ENCODE measurements at places on chromosomes 5 and 9. TPM values are rescaled to one million over a fixed set of nuclear protein-coding genes. Genes with fewer than 3 reads are reported as not detected.

Gene ENTPD2
- total RNA-seq = 23.7 TPM

Gene CDH9
- total RNA-seq = not detected

Gene MRPL36
- total RNA-seq = 82.2 TPM

Gene NMUR2
- total RNA-seq = not detected

Gene RASGEF1C
- total RNA-seq = 0.17 TPM

Gene SLC45A2
- total RNA-seq = not detected

Gene PTCH1
- 5.0 TPM for total RNA-seq

Gene WDR38
- not detected for total RNA-seq

Gene SPATA31A3
- total RNA-seq = not detected

Gene LCN1
- not detected for total RNA-seq

DNA sequence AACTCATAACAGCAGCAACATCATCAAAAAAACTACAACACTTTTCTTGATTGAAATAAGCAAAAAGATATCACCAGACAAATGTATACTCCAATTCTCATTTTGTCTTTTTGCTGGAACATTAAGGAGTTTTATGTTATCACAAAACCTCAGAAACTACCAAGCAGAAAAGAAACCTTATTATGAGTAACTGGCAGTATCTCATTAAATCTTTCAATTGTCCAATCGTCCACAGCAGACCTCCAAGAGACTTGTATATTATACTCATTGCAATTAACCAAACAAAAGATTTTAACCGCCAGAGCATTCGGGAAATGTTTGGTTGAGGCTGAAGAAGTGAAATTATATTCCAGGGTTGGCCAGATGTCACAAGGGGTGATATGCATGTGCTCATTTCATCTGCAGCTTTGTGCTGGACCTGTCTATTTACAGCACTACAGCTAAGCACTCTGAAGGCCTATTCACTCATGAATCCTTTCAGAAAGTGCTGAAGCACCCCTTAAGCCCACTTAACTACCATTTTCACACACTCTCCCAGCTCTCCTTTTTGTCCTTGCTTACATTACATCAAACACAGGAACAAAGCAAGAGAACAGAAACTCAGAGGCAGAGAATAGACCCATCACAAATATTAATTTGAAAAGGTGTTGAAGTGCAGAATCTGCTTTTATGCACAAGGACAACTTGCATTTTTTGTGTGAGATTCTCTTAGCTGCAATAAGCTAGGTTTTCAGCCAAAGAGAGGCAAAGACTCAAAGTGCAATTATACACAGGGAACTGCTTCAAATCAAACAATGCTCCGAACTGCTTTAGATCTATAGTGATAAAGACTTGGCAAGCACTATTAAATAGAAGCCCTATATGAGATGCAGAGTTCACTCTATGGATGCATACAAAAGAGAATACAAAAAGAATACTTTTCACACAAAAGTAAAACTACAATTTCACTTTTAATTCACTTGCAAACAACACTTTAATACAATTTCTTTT is 150.4 kb upstream of the POU5F2 start:
- no peak for DNase-seq

- no peak for DNase-seq
These were observed 11.5 kb downstream of the ANKRD18B start for GRCh38 chr9:33535541-33535940.

GRCh38 chr5:173204185-173204979 is 30.6 kb downstream of the NKX2-5 start:
- peak; percentile 12 for DNase-seq

DNA sequence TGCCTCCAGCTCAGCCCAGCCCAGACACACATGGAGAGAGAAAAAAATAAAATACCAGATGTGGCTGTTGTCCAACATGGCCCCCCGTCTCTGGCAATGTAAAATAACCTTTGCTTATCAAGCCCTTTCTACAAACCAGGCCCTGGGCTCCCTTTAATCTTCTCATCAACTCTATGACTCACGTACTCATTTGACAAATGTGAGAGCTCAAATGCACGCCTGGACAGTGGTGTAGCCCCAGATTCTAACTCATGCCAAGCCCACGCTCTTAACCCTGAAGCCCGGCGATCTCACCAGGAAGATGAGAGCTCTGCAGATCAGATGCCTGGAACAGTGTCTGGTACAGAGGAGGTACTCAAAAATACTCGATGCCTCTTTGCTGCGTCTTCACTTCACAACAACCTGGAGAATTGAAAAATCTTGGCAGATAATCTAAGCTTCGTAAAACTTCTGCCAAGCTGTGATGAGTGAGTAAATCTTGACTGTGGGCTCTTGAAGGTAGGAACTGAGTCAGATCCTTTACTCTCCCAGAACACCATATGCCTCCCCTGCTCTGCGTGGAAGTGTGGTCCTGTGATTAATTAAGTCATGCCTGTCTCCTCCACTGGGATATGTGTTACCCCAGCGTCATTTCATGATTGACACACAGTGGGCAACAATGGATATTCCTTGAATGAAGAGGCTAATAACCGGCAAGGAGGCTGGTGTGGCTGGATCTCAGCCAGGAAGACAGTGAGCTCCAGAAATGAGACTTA is 102.0 kb upstream of the FSTL4 start:
- DNase-seq = no peak

DNA sequence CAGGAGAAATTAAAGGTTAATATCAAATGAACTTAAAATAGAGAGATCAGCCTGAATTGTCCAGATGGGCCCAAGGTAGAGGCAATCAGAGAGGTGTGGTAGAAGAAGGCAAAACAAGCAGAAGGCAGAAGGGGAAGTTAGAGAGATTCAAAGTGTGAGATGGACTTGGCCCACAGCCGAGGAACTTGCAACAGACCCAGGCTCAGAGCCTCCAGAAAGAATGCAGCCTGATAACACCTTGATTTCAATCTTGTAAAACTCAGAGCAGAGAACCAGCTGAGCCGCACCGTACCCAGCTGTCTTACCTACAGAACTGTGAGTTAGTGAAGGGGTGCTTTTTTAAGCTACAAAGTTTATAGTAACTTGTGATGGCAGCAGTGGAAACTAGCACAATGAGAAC is 190.9 kb downstream of the RFK start:
- no peak for DNase-seq

- no peak for DNase-seq
These were observed 136.6 kb downstream of the PIK3R1 start for GRCh38 chr5:68352166-68352565.

- DNase-seq = no peak
These were observed 107.6 kb downstream of the SIL1 start for GRCh38 chr5:139090581-139090980.

GRCh38 chr5:15691521-15691920 is 191.5 kb downstream of the FBXL7 start:
- no peak for DNase-seq

DNA sequence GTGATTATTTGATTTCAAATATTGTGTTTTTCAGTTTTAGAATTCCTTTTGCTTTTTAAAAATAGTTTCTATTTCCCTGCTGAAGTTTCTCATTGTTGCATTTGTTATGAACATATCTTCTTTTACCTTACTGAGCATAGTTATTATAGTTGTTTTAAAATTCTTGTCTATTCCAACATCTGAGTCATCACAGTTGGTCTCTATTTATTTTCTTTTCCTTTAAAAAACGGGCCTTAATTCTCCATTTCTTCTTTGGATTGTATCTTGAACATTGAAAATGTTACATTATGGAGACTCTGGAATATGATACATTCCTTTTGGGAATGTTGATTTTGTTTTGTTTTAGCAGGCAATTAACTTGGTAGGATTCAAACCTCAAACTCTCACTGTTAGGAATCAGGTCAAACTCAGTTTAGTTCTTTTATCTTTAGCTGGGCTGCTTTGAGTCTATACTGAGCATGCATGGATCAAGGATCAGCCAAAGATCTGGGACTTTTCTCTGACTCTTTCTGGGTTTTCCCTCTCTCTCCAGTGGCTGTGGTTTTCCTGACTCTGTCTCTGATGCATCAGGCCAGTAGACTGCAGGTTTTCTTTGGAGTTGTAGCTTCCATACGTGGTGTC is 70.3 kb downstream of the TEK start:
- peak; percentile 77 for DNase-seq

DNA sequence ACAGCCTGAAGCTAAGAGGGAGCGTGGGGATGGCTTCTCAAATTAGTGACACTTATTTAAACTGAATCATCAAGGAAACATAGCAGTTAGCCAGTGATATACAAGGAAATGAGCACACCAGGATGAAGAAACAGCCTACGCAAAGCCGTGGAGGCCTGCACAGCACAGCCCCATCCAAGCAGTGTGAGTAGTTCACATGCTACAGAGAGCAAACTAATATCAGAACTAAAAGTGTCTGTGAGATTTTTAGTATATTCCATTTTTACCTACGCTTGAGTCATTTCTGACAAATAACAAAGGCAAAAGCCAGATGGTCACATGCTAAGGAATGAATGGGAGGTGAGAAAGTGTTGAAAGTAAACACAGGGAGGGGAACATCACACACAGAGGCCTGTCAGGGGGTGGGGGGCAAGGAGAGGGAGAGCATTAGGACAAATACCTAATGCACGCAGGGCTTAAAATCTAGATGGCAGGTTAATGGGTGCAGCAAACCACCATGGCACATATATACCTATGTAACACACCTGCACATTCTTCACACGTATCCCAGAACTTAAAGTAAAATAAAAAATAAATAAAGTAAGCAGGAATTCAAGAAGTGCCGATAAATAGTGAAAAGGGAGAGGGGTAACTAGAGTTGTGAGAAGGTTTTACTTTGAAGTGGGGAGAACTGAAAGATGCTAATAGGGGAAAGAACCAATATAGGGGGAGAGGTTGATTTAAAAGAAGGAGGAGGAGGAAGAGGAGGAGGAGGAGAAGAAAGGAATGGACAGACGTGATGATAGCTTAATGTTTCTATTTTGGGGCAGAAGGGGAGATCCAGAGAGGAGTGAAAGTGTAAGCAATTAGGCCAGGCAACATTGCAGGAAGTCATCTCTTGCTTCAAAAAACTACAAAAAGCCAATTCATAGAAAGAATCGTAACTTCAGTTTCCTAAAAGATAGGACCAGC is 100.9 kb upstream of the PTGER4 start:
- no peak for DNase-seq

- DNase-seq = no peak
These were observed 319.5 kb upstream of the ACTBL2 start for GRCh38 chr5:57802131-57802530.

GRCh38 chr5:151205411-151205810 is 18.5 kb downstream of the CCDC69 start:
- no peak for DNase-seq

DNA sequence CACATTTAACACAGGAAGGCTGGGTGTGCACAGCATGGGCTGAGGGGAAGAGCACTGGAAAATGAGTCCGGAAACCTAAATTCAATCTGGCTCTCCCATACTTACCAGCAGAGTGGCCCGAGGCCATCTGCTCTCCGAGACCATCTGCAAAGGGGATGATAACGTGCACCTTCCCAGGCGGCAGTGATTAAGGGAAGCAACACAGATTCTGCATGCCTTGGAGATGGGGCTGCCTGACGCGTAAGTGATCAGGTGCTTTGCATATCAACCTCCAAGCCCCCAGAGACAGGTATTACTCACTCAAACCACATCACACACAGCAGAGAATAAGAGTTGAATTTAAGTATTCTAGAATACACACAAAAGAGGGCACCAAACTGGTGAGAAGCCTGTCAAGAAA is 9.1 kb downstream of the EPB41L4B start:
- peak; percentile 30 for DNase-seq

GRCh38 chr9:125142560-125143376 is 560 bp downstream of the SCAI start:
- DNase-seq = no peak

DNA sequence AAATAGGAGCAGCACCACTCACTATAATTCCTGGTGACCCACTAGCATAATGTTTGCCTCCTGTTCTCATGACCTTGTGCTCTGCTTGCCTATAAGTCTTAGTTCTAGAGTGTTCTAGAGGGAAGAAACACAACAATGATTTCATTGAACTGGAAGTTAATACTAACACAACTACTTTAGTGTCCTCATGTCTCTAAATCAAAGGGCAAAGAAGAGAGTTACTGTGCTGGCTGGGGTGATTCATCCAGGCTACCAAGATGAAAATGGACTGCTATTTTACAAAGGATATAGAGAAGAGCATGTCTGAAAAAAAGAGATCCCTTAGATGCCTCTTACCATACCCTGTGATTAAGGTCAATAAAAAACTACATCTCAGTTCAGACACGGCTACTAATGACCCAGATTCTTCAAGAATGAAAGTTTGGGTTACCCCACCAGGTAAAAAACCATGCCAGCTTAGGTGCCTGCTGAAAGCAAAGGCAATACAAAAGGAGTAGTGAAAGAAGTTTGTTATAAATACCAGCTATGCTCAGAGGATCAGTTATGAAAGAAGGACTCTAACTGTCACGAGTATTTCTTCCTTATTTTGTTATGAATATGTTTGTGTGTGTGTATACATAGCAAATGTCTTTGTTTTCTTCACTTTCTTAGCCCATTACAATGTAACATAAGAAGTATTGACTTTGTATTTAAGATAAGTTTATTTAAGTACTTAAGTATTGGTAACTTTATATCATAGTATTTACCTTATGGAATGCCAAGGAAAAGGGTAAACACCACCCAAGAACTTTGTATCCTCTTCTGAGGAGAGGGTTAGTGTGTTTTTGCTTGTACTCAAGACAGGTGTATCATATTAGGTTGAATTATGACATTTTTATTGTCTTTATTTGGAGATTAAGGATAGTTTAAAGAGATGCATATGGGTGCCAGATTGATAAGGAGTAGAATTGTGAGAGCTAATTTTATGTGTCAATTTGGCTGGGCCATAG is 314.1 kb upstream of the PTGER4 start:
- peak; percentile 4 for DNase-seq

DNA sequence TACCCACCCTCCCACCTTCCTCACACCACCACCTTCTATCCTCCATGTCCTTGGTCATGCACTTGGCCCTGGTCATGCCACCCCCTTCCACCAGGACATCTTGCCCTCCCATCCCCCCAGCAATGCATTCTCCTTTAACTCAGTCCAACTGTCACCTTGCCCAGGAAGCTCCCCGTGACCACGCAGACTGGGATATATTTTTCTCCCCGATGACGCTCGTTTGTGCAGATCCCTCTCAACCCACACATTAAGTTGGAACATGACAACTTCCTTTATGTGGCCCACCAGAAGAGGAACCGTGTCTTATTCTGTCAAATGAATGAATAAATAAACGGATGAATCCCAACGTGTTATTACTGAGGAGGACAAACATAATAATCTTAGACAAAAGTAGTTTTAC is 82.8 kb upstream of the TAS2R1 start:
- DNase-seq = no peak

GRCh38 chr5:169183576-169183975 is 117.4 kb downstream of the SLIT3 start:
- no peak for DNase-seq

- DNase-seq = peak; percentile 98
These were observed 36.4 kb upstream of the GAS1 start for GRCh38 chr9:86983620-86984259.

DNA sequence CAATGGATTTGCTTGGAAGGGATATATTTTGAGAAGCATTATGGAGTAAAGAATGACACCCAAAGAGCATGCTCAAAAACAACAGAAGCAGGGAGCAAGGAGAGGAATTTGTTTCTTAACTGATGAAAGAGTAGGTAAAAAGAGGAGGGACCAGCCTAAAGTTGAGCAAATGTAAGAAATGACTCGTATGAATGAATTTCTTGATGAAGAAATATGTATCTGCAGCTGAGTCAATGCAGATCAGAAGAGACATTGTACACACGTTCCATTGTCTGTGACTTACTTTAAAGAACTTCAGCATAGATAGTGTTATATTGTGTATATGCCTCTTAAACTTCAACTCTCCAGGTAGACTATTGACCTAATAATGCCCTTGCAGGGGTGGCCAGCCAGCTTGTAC is 112.7 kb upstream of the NREP start:
- DNase-seq = peak; percentile 31

- no peak for DNase-seq
These were observed 24.7 kb upstream of the LECT2 start for GRCh38 chr5:135979510-135979909.
